ENCODE measurements at places on chromosomes 7 and 10.

DNA sequence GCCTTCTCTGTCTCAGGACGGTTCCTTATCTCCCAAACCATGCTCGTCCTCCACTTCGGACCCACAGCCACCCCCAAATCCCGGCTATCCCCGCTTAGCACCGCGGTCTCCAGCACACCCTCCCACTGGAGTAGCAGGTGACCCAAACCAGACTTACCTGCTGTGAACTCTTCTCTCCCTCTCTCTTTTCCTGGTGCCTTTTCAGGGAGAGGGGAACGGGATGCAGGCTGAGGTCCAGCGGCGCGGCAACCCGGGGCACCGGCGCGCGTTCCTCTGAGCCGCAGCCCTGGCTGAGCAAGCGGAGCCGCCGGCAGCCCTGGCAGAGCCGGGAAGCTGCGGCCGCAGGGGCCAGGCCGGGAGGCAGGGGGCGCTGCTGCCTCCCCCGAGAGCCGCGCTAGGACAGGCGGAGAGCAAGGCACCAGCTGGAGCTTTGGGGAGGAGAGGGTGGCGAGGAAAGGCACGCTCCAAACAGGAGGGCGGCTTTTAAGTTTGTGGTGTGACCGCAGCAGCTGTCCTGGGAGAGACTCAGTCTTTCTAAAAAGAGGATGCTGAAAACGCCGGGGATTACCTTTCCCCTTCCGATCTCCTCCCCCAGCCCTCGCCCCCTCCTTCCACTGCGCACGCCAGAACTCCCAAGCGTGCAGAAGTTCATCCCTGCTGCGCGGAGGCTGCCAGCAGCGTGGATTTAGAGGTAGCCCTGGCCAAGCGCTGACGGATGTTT, at the start of gene SEMA3D:
SEMA3D (minus strand) TSS at position 536 of the 721 bp plus-strand sequence. CDS start 65,165 bp downstream, outside the sequence.
- peak; percentile 73 for DNase-seq

GRCh38 chr10:90695915-90696676, 161.7 kb downstream of the HTR7 start:
- DNase-seq: no peak

DNA sequence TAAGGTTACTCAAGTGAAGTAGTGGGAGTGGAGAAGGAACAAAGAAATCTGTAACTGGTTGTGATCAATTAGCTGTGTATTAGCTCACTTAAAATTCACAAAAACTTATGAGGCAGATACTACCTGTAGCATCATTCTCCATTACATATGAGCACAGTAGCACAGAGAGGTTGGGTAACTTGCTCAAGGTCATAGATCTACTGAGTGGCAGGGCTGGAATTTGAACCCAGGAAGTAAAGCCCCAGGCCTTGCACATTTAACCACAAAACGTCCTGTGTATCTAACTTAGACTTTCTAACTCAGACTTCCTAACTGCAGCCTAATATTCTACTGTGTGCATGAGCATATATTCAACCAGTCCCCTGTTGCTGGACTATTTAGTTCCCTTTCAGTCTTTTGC, 5.6 kb upstream of the SLF2 start:
- no peak for DNase-seq

DNA sequence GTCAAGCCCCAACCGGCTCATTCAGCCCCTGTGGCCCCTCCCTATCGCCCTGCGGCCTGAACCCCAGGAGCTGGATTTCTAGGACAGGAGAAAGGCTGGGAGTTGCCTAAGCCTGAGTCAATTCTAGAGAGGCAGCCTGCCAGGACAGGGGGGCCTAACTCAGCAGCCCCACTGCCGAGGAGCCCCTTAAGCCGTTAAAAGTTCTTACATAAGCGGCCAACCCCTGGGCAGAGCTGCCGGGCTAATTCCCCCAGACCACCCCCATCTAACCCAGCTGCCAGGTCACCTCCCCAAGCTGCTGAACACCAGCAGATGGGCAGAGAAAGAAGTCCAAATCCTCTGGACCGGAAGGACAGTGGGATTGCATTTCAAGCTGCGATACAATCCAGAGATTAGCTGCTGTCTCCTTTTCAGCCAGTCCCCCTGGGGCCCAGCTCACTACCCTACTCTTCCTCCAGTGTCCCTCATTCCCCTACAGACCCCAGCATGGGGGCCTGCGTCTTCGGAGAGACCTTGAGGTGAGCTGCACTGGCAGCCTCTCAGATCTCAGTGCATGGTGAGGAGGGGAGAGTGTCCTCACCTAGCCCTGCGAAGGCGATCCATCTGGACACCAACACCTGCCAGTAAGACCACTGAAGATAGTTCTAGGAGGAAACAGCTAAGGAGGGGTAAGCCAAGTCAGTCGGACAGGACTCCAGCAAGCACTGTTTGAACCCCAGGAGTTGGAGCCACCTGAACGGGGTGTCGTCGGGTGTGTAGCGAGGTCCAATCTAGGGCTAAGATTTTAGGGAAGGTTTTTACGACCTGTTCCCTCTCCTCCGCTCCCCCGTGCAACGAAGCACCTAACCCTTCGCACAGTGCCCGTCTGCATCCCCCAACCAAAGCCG, 830 bp downstream of the IMPDH1 start:
- DNase-seq: no peak

- DNase-seq: no peak
Observed at GRCh38 chr10:8150401-8150905, 96.0 kb downstream of the GATA3 start.

- DNase-seq: peak; percentile 17
Observed at GRCh38 chr10:75400771-75401568, 594 bp downstream of the ZNF503 start.

- DNase-seq: no peak
Observed at GRCh38 chr10:119203006-119203405, 4.4 kb upstream of the GRK5 start.

DNA sequence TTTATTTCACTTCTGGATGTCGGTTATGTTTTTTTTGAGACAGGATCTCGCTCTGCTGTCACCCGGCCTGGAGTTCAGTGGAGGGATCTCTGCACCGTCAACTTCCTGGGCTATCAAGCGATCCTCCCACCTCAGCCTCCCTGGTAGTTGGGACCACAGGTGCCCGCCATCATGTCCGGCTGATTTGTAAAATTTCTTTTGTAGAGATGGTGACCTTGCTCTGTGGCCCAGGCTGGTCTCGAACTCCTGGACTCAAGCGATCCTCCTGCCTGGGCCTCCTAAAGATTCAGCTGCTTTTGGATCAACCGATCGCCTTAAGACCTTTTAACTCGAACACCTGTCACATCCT, 606 bp upstream of the RABGEF1 start:
- no peak for DNase-seq

GRCh38 chr10:50438049-50438936, 185.5 kb downstream of the SGMS1 start:
- DNase-seq: no peak

DNA sequence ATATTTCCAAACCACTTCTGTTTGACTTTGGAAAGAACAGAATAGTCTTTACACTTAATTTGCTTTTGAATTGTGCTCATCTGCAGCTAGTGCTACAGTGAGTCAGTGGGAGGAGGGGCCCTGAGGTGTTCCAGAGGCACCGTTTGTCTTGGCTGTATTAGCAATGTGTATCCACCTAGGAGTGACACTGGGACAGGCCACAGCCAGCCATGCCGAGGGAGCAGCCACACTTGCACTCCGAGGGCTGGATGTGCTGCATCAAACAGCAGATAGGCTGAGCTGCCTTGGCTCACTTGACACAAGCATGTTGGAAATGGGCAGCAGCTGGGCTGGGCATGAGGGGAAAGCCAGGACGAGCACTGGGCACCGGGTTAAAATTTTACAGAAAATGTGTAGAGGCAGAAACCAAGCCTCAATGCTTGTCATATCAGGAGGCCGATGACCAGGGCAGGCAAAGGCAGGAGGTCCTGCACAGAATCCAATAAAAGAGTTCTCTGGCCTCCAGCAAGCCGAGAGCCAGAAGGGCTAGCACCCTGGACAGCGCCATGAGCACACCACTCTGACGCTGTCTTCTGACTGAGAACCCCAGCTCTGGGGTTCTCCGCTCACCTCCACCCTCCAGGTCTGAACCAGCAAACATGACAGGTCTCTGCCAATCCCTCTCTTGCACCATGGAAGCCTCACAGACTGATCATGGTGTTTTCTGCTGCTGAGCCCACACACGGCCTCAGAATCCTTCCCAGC, 163.3 kb downstream of the GRID1 start:
- DNase-seq: no peak

DNA sequence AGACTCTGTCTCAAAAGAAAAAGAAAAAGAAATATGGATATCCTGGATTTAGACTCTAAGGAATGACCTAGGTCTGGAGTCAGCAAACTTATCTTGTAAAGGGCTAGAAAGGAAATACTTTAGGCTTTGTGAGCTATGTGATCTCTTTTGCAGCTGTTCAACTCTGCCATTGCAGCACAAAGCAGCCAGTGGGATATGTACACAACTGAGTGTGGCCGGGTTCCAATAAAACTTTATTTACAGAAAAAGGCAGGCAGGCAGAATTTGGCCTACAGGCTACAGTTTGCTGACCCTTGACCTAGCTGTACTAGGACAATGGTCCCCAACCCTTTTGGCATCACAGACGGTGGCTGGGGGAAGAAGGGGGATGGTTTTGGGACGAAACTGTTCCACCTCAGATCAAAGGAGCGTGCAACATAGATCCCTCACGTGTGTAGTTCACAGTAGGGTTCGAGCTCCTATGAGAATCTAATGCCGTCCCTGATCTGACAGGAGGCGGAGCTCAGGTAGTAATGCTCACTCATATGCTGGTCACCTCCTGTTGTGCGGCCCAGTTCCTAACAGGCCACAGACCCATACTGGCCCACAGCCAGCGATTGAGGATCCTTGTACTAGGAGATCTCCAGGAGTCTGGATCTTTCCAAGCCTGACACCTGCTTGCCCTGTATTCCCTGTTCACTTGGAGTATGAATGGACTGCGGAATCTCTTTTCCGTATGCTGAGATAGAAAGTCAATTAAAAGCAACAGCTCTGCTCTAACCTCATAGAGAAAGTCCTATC, 63.0 kb downstream of the CUL1 start:
- DNase-seq: no peak

- no peak for DNase-seq
Observed at GRCh38 chr10:43219848-43220247, 47.0 kb downstream of the RASGEF1A start.

DNA sequence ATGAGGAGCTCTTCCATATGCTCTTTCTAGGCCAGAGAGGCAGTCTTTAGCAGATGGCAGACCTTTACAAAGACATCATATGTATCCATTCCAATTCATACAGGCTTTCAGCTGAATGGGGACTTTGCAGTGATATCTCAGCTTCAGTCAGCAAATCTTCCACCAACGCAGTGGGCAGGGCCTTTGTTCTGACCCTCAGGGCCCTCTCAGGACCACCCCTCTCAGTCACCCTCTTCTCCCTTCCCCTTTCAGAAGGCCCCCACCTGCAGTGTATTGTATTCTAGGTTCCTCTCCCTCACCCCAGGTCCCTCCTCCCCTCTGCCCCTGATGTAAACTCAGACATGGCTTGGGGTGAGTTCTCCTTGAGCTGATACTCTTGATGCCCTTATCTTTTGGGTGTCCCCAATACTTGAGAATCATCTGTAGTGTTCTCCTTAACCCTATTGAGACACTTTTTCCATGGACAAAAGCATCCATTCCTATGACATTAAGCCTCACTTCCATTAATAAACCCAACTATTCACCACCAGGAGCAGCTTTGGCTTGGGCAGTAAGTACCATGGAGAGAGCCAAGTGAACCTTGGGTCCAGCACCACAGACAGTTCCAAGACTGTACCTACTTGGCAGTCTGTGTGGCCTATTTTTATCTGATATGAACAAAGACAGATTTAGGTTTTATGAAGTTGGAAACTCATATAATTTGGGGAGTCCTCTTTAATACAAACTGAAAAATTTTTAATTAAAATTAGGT, 62.7 kb downstream of the ADCYAP1R1 start:
- no peak for DNase-seq

GRCh38 chr7:33539198-33539597, 366.1 kb upstream of the BMPER start:
- no peak for DNase-seq

DNA sequence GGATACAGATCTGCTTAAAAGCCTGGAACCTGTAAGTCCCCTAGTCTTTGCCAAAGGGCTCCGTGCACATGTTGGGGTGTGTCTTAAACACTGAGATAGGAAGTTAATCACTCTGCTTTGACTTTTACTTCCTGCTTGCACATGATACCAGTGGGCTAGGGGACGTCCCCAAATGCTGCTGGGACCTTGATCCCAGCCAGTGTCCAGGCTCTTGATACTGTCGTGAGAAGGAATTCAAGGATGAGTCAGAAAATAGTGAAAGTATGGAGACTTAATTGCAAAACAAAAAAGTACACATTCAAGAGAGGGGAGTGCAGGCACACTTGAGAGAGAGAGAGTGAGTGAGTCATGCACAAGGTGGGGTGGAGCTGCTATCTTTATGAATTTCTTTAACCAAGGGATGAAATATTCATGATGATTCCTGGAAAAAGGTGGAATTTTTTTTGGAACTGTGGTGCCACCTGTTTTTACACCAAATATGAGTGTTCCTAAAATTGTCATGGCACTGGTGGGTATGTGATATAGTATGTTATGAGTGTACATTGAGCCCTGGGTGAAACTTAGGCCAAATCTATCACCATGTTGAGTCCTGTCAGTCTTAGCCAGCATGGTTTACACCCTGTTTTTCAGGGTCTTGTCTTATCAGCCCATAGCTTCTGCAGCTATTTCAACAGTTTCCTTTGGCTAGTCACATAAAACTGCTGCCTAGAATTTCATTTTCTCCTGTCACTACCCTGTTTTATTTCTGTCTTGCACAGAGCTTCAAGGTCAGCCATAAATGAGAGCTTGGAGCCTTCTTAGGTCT, 88.3 kb upstream of the CYP26C1 start:
- no peak for DNase-seq

- peak; percentile 39 for DNase-seq
Observed at GRCh38 chr7:99839287-99840021, 11.6 kb downstream of the CYP3A43 start.

GRCh38 chr10:59950105-59950504, 43.7 kb upstream of the CCDC6 start:
- DNase-seq: no peak

DNA sequence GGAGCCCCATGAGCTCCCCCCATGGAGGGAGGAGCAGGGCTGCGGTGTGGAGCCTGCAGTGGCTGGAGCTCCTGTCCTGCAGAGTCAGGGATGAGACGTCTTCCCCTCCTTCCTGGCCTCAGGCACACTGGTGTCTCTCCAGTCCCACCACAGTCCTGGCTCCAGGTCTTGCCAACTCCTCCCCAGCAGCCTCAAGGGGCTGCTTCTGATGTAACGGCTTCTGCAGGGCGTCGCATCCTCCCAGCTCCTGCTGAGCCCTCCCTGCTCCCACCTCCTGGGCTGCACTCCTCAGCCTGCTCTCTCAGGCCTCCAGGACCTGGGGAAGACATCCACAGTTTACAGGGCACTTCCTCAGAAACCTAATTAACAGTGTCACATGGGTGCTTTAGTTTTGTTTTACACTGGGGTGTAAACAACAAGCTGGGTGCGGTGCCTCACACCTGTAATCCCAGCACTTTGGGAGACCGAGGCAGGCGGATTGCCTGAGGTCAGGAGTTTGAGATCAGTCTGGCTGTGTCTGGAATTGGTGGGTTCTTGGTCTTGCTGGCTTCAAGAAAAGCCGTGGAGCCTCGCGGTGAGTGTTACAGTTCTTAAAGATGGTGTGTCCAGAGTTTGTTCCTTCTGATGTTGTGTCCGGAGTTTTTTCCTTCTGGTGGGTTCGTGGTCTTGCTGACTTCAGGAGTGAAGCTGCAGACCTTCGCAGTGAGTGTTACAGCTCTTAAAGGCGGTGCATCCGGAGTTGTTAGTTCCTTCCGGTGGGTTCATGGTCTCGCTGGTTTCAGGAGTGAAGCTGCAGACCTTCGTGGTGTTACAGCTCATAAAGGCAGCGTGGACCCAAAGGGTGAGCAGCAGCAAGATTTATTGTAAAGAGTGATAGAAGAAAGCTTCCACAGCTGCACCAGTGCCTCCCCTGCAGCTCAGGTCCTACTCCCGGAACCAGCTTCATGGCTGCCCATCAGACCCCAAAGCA, 95.0 kb downstream of the PAXIP1 start:
- DNase-seq: no peak
